ENCODE measurements at places on chromosomes 12 and 14.

- no peak for DNase-seq
These were observed 49.6 kb downstream of the HNRNPC start for GRCh38 chr14:21219561-21220111.

DNA sequence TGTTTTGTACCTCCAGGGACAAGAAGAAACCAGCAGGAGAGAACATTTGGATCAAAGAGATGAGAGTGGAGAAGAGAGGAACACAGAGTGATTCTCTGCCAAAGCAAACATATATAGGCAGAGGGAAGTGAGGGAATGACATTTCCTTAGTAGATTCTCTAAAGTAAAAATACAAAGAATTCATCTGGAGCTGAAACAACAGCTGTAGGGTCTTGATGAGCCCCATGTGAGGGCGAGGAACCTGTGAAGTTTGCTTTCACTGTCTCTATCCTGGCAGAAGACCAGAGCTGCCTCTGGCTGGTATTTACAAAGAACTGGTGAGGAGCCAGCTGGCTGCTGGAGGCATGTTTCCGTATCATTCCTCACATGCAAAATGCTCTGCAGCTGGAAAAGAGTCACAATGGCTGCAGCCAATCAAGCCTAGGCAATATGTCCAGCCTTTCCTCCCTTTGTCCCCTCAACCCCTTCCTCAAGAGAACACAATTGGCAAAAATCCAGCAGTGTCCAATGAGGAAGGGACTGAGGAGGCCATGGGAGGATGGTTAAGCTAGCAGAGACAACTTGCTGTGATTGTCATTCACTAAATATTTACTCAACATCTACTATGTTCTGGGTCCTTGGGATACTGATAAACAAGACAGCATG lies 122.5 kb downstream of the PHLDA1 start:
- no peak for DNase-seq

- DNase-seq: no peak
These were observed 26.3 kb upstream of the BCDIN3D start for GRCh38 chr12:49868952-49869815.

DNA sequence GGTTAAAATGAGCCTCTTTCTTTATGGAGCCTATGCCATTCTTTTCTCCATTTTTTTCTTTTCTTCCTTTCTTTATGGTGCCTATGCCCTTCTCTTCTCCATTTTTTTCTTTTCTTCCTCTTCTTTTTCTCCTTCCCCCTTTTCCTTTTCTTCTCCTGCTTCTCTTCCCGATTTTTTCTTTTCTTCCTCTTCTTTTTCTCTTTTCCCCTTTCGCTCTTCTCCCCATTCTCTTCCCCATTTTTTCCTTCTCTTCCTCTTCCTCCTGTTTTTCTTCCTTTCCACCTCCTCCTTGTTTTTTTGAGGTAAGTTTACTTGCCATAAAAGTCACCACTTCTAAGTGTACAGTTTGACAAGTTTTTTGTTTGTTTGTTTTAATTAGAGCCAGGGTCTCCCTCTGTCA lies 50.1 kb downstream of the KIAA0586 start:
- DNase-seq: no peak

DNA sequence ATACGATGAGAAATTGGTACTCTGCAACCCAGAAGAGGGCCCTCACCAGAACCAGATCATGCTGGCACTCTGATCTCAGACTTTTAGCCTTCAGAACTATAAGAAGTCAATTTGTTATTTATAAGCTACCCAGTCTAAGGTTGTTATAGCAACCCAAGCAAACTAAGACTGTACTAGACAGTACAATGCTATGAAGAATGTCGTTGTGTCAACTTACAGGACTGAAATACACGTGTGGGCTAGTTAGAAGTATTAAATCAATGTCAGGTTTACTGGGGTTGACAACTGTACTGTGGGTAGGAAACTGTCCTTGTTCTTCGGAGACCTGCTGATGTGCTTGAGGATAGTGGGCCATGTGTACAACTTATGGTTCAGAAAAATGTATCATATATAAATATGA lies 19.7 kb downstream of the DUSP16 start:
- no peak for DNase-seq
